ENCODE measurements at places on chromosomes 7 and 10. TPM values are rescaled to one million over a fixed set of nuclear protein-coding genes. Genes with fewer than 3 reads are reported as not detected.

- no peak overlapping the region for H3K27ac ChIP-seq
- H3K27me3 ChIP-seq = no peaks in the 10 kb centered on the region
- H3K4me3 ChIP-seq = no peak overlapping the region
- no peaks in the 10 kb centered on the region for H3K4me1 ChIP-seq
These were observed 23.4 kb upstream of the SMIM30 start for GRCh38 chr7:113141803-113142202.

Gene SLC35G1
- 3.7 TPM for total RNA-seq

Gene SORCS3
- total RNA-seq = not detected

GRCh38 chr10:64977915-64978314 is 1456.7 kb downstream of the REEP3 start:
- no peaks in the 10 kb centered on the region for H3K27me3 ChIP-seq
- H3K4me3 ChIP-seq = no peak overlapping the region
- H3K4me1 ChIP-seq = no peaks in the 10 kb centered on the region
- no peak for DNase-seq

GRCh38 chr10:12308736-12309375 is 40.5 kb upstream of the CAMK1D start:
- no peak for DNase-seq
- H3K4me1 ChIP-seq = no peaks in the 10 kb centered on the region
- H3K36me3 ChIP-seq = no peaks in the 10 kb centered on the region
- H3K27me3 ChIP-seq = no peaks in the 10 kb centered on the region
- H3K27ac ChIP-seq = no peak overlapping the region

- no peak overlapping the region for H3K4me3 ChIP-seq
- DNase-seq = no peak
- no peak overlapping the region for H3K27ac ChIP-seq
- no peaks in the 10 kb centered on the region for H3K36me3 ChIP-seq
These were observed 8.6 kb downstream of the TBATA start for GRCh38 chr10:70776455-70777005.

Gene SNCG
- total RNA-seq = 250 TPM

Gene MCMBP
- 29.4 TPM for total RNA-seq

Gene CYP2C18
- total RNA-seq = not detected

- no peak overlapping the region for H3K27ac ChIP-seq
- no peak for DNase-seq
- no peaks in the 10 kb centered on the region for H3K36me3 ChIP-seq
- no peak overlapping the region for H3K4me3 ChIP-seq
- H3K27me3 ChIP-seq = no peaks in the 10 kb centered on the region
These were observed 261.6 kb downstream of the RPS24 start for GRCh38 chr10:78295242-78295641.

Gene GPR85
- total RNA-seq = not detected

- no peaks in the 10 kb centered on the region for H3K4me1 ChIP-seq
- H3K27me3 ChIP-seq = no peaks in the 10 kb centered on the region
- H3K4me3 ChIP-seq = no peak overlapping the region
- H3K27ac ChIP-seq = no peak overlapping the region
These were observed 72.9 kb downstream of the SP8 start for GRCh38 chr7:20713792-20714191.

Gene CCL24
- not detected for total RNA-seq

- H3K4me1 ChIP-seq = no peaks in the 10 kb centered on the region
- no peaks in the 10 kb centered on the region for H3K36me3 ChIP-seq
- H3K27me3 ChIP-seq = no peaks in the 10 kb centered on the region
- DNase-seq = no peak
These were observed 700.1 kb upstream of the ANKRD30A start for GRCh38 chr10:36425131-36425797.

GRCh38 chr7:155832581-155832981 is 20.3 kb upstream of the SHH start:
- no peak overlapping the region for H3K27ac ChIP-seq
- DNase-seq = no peak
- no peaks in the 10 kb centered on the region for H3K27me3 ChIP-seq

DNA sequence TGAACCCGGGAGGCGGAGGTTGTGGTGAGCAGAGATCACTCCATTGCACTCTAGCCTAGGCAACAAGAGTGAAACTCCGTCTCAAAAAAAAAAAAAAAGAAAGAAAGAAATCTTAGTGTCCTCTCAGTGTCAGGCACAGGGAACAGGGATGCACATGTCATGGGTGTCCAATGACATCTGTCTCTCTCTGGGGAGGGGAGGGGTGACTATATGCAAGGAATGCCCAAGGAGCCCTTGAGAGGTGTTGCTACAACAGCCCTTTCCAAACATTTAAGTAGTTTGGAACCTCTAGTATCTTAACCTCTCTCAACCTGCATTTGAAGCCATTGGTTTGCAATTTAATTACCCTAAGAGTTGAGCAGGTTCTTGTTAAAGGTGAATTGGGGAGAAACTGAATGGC is 28.9 kb downstream of the PDLIM1 start:
- peak overlapping the region; percentile 83 for H3K27ac ChIP-seq
- H3K27me3 ChIP-seq = no peaks in the 10 kb centered on the region
- H3K4me3 ChIP-seq = no peak overlapping the region
- H3K4me1 ChIP-seq = peaks cover 32% of the 10 kb centered on the region
